ENCODE measurements at places on chromosomes 7 and 10.
A peak's percentile ranks its signal among the peaks of the same experiment; 100 is the strongest.

DNA sequence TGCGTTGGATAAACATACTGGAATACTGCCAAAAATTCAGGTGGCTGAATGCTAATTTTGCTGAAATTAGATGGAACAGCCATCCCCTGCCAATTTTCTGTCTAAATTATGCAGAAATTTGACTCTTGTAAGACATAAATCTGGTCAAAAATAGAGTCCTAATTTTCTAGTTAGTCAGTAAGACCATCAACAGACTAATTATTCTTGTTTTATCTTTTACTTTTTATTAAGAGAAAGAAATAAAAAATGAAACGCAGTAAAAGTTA is 110.3 kb upstream of the GATA3 start:
- no peak for DNase-seq

DNA sequence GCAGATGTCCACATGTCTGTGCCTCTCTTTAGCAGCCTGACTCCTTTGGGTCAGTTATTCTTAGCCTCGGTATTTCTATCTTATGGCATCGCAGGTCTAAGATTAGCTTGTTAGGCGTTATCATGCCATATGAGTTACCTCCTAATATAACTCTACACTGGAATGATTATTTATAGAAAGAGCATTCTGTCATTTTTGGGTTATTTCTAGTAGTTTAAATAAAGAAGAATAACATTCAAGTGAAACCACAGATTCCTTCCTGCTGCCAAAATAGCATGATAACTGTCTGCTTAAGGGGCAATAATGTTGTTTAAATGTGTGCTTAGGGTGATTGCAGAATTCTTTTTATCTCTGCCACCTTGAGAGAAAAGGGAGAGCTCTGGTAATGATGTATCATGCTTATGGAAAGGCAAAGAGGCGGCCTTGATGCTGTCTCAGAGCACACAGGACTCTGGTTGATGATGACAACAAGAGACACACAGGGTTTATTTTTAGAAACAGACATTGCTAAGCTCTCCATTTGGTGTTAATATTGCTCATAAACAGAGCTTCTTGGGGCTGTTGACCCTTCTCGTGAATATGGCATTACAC is 10.4 kb downstream of the HDAC9 start:
- DNase-seq = peak; percentile 59

GRCh38 chr10:96230527-96230926 is 40.8 kb downstream of the BLNK start:
- DNase-seq = no peak

DNA sequence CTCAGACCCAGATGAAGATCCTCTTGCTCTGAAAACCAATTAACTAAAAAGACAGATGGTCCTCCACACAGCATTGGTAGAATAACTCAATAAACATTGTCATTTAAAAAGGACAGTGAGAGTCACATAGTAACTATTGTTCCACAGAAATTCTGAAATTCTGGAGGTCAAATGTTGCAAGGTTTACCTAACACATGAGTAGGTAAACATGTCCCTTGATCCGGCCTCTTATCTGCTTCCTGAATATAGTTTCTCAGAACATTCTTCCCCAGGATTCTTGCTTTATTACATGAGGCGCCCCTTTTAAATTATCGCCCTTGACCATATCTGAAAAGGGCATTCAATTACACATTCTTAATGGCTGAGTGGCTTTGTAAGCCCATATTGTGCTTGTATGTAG is 270.7 kb downstream of the SEMA3D start:
- no peak for DNase-seq

GRCh38 chr10:132609211-132609610 is 71.6 kb downstream of the INPP5A start:
- no peak for DNase-seq

DNA sequence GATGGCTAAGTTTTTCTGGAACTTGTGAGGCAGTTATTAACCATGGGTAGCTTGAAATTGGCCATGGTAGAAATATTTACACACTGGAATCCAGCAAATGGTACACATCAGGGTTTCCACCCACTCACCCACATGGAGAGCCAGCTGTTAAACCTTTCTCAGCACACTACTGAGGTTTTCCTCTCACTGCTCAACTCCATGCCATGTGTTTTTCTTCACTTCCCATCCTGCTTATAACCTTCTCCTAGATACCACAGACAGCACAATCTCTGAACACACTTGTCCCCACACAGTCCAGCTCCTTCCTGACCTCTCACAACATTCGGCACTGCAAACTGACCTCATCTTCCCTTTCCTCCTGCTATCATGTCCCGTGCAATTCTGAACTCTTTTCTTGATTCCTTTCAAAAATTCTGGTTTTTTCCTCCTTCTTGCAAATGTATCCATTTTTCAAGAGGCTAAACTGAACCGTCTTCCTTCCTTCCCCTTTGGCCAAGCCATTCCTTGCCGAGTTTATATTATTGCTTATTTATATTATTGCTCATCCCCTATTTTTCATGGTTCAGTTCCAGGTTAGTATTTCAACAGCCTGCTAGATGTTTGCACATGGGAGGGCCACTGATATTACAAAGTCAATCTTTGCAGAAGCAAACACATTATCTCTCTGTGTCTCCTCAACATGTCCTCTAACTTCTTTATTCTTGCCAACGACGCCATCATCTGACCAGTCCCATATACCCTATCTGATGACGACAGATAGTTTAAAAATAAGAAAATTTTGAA is 606.4 kb downstream of the SORCS1 start:
- peak; percentile 73 for DNase-seq

- DNase-seq = no peak
These were observed 97.0 kb downstream of the ALOX5 start for GRCh38 chr10:45471059-45471458.

- DNase-seq = peak; percentile 68
These were observed 40.9 kb upstream of the KLF6 start for GRCh38 chr10:3825862-3826351.

DNA sequence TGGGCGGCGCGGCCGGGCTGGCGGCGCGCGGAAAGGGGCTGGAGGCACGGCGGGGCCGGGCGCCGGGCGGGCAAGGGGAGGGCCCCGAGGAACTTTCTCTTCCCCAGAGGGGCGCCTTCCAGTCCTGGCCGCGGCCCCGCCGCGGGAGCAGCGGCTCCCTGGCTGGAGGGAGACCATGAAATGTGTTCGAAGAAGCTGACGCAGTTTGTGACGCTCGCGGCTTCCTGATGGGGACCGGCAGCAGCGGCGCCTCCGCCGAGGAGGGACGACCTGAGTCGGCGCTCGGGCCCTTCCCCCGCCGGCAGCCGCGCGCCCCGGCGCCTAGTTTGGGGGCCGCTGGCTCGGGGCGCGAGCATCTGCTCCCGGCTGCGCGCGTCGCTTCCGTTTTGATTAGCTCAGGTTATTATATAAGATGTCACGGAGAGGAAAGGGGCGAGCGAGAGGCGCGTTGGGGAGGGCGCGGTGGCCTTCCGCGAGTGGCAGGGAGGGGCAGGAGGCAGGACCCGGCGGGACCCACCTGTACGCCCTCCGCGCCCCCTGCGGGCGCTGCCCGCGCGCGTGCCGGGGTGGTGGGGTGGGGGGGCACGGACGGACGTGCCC is 57.1 kb upstream of the PCGF5 start:
- DNase-seq = peak; percentile 47

Data from foreskin fibroblast (primary cell).